ENCODE measurements at places on chromosomes 16 and 17. TPM values are rescaled to one million over a fixed set of nuclear protein-coding genes. Genes with fewer than 3 reads are reported as not detected.

- H3K4me3 ChIP-seq, result no peak overlapping the region
- H3K4me1 ChIP-seq, result peaks cover 7% of the 10 kb centered on the region
- H3K27me3 ChIP-seq, result no peaks in the 10 kb centered on the region
- no peak overlapping the region for H3K27ac ChIP-seq
- DNase-seq, result peak; percentile 16
- H3K36me3 ChIP-seq, result no peaks in the 10 kb centered on the region
Measured at GRCh38 chr17:50255766-50256635, 18.3 kb upstream of the TMEM92 start.

GPATCH8 gene
- 12.7 TPM for polyA plus RNA-seq

CHST4 gene
- polyA plus RNA-seq, result 0.08 TPM

- no peak overlapping the region for H3K27ac ChIP-seq
- H3K27me3 ChIP-seq, result no peaks in the 10 kb centered on the region
- H3K36me3 ChIP-seq, result no peaks in the 10 kb centered on the region
- H3K4me3 ChIP-seq, result no peak overlapping the region
- no peak for DNase-seq
- no peaks in the 10 kb centered on the region for H3K4me1 ChIP-seq
Measured at GRCh38 chr17:3763777-3764170, 37.2 kb downstream of the ITGAE start.

GRCh38 chr17:43917348-43918025 is 10.2 kb upstream of the MPP2 start:
- H3K27me3 ChIP-seq, result no peaks in the 10 kb centered on the region
- H3K4me3 ChIP-seq, result no peak overlapping the region
- H3K36me3 ChIP-seq, result no peaks in the 10 kb centered on the region

DNA sequence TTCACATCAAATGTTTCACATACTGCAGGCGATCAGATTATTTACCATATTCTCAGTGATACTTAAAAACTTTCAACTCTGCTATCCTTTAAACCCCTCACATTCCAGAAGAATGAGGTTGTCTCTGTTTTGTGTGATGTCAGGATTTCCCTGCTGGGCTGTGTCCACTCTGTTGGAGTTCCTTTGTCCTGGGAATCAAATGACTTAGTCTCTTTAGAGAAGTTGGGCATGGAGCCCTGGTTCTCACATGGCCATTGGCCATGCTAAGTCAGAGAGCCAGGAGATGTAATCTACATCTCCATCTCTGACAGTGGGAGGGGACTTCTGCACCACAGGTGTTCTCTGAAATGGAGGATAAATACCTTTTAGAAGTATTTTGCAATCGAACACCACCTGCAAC is 205.1 kb upstream of the MAF start:
- no peaks in the 10 kb centered on the region for H3K36me3 ChIP-seq
- no peaks in the 10 kb centered on the region for H3K27me3 ChIP-seq

DNA sequence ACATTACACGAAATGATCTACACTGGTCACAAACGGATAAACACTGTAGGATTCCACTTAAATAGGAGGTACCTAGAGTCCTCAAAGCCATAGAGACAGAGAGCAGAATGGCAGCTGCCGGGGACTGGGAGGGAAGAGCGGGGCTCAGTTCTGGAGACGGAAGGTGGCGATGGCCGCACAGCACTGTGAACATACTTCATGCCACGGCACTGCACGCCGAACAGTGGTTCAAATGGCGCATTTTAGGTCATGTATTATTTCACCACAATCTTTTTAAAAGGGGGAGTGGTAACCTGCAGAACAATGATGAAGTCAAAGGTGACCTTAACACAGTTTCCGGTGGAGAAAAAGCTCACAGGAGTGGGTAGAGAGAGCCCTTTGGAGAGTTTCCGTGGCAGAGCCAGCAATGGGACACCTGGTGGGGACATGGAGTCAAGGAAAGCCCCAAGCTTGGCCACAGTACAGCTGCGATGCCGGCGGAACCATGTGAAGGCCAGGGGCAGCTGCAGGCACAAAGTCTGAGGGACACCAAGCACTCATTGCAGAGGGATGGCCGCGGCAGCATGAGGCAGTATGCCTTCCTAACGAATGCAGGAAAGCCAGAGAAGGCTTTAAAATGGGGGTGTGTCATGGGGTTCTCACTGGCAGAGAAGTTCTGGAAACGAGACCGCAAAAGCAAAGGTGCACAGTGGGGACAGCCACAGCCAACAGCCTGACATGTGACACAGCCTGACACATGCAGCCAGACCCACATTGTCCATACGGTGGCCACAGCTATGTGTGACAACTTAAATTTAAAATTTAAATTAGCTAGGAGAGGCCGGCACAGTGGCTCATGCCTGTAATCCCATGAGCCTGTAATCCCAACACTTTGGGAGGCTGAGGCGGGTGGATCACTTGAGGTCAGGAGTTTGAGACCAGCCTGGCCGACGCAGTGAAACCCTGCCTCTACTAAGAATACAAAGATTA is 7.3 kb downstream of the FLCN start:
- no peak overlapping the region for H3K27ac ChIP-seq
- H3K4me1 ChIP-seq, result no peaks in the 10 kb centered on the region
- no peak for DNase-seq
- H3K36me3 ChIP-seq, result peaks cover 31% of the 10 kb centered on the region

DNA sequence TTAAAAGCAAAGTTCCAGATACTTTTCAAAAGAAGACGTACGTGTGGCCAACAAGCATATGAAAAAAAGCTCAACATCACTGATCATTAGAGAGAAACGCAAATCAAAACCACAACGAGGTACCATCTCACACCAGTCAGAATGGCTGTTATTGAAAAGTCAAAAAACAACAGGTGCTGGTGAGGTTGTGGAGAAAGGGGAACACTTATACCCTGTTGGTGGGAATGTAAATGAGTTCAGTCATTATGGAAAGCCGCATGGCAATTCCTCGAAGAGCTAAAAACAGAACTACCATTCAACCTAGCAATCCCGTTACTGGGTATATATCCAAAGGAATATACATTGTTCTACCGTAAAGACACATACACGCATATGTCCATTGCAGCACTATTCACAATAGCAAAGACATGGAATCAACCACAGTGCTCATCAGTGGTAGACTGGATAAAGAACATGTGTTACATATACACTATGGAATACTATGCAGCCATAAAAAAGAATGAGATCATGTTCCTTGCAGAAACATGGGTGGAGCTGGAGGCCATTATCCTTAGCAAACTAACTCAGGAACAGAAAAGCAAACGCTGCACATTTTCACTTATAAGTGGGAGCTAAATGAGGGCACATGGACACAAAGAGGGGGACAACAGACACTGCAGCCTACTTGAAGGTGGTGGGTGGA is 31.1 kb upstream of the DNAH17 start:
- DNase-seq, result no peak
- H3K27ac ChIP-seq, result no peak overlapping the region
- no peak overlapping the region for H3K4me3 ChIP-seq
- no peaks in the 10 kb centered on the region for H3K4me1 ChIP-seq
- H3K27me3 ChIP-seq, result no peaks in the 10 kb centered on the region
- H3K36me3 ChIP-seq, result no peaks in the 10 kb centered on the region

HSBP1 gene
- polyA plus RNA-seq, result 99.8 TPM
